ENCODE measurements at places on chromosomes 5 and 9.
A peak's percentile ranks its signal among the peaks of the same experiment; 100 is the strongest.

DNA sequence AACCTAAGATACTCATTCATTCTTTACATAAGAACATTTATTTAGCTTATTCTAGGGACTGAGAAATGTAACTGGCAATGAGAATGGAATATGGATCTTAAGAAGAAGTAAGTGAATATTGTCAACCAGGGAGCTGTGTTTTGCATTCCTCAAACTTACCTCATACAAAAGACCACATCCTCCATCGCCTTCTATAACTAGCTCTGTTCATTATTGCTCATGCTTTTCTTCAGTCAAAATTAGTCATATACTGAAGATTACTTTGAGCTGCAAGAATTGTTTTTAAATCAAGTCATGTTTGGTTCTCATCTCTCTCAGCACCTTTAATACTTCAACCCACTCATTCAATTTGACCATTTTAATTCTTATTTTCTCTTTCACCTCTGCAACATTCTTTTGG is 140.3 kb upstream of the RASA1 start:
- DNase-seq = no peak

- DNase-seq = no peak
Observed at GRCh38 chr5:98301547-98301946, 471.9 kb upstream of the RGMB start.

DNA sequence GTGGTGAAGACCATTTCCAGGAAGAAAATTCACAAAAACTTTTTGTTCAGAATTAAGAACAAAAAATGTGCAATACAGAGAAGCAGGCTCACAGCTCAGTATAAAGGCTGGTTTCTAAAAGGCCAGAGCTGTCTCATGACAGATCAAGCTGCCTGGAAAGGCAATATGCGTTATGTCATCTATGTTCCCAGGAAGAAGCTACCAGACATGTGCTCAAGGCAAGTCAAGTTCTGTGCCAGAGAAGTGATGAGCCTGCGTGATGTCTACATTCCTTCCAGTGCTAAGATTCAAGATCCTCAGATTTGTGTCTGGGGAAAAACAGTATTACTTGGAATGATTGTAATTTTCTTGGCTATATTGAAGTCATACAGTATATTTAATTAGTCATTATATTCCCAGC is 104.3 kb downstream of the PDE4D start:
- no peak for DNase-seq

DNA sequence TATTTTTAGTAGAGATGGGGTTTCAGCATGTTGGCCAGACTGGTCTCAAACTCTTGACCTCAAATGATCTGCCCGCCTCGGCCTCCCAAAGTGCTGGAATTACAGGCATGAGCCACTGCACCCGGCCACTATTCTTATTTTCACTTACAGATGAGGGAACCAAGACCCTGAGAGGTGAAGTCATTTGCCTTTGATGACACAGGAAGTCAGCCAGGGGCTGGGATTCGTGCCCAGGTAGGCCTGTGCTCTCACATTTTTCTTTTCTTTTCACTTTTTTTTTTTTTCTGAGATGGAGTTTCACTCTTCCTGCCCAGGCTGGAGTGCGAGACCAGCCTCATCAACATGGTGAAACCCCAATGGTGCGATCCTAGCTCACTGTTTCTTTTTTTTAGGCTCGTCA is 22.2 kb downstream of the ENG start:
- no peak for DNase-seq

- no peak for DNase-seq
Observed at GRCh38 chr5:171724468-171725204, 61.0 kb upstream of the SMIM23 start.

DNA sequence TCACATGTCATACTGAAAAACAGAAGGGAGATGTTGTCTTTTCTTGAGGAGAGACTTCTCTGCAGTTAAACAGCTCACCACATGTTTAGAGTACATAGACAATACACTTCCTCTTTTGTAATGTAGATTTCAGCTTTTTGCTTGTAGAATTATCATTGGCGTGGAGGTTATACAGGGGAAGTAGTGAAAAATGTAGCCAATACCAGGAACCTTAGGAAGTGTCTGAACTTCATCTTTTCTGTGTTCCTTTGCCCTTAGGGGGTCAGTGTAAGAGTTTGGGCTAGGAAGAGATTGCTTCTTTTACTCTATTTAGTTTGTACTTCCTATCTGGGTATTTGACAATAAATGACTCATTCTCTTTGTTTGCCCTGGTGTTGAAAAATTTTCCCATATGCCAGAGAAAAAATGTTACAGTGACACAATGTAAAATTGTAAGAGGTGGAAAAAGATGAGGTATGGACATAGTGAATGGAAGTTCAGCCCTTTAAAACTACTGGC is 21.0 kb upstream of the CDKN2B start:
- DNase-seq = no peak

DNA sequence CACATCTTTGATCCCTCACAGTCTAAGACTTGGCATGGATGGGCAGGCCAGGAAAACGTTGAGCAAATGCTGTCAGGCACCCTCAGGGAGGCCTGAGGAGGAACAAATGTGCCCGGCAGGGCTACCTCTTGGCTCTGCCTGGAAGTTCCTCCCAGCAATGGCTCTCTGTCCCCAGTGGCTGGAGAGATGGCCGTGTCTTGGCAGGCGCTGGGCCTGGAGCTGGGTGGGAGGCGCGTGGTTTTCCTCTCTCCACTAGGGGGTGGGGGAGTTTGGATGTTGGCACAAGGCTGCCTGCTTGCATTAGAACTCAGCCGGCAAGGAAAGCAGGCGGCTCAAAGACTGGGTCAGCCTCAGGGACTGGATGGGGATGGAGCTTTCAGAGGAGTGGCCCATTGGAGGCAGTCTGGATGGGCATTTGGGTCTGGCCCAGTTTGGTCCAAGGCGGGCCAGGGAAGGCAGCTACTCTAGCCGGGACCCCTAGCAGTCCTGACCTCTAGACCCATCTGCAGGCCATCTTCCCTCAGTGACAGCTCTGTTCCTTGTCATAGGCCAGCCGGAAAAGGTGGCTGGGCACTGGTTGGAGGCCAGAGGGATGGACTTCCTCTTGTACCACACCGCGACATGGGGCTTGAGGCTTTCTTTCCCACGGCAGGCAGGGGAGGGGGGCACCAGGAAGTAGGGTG is 68.2 kb upstream of the STC2 start:
- no peak for DNase-seq

GRCh38 chr5:106020894-106021293 is 1649.8 kb downstream of the EFNA5 start:
- DNase-seq = no peak

GRCh38 chr5:149684371-149684770 is 45.7 kb upstream of the PPARGC1B start:
- DNase-seq = no peak

GRCh38 chr9:93321220-93321610 is 130.3 kb upstream of the FAM120A start:
- no peak for DNase-seq

DNA sequence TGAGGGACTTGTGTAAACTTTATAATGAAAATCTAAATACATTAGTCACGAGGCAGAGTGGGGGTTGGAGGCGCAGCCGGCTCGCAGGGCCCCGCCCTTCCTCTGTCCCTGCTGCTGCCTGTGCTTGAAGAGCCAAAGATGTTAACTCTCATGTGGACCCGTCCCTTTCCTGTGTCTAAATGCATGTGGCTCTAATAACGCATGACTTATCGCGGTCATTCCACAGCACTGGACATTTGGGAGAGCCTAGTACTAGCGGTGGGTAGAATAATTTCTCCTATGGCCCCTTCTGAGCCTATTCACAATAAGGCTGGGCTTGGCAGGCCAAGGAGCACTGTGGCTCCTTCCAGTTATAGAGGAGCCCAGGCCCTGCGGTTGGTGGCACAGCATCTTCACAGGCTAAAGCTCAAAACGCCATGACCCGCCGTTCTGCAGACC is 82.3 kb upstream of the SIMC1 start:
- no peak for DNase-seq

GRCh38 chr5:95620870-95621838 is 1.3 kb downstream of the GPR150 start:
- DNase-seq = peak; percentile 30

- no peak for DNase-seq
Observed at GRCh38 chr5:15687401-15687800, 187.4 kb downstream of the FBXL7 start.

- no peak for DNase-seq
Observed at GRCh38 chr5:164809821-164810220, 1304.4 kb downstream of the MAT2B start.

DNA sequence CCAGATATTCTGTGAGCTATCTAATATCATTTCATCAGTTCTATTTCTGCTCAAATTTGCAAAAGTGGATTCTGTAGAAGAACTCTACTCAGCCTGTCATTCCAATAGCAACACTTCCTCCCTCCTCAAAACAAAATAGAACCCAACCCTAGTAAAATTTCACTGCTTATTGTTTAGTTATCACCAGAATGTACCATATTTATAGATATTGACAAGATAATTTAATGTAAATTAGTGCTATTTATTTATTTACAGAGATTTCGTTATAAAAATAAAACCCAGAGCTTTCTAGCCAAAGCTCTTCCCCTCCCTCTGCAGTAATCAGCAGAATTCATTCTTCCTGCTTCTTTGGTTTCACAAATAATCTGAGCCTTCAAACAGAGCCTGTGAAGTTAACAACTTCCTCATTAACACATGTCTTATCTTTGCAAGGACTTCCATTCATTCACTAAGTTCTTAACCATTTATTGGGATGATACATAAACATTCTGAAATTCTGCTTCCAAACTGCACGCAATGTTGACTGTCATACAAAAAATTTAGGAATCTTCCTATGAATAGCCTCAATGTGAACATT is 73.7 kb upstream of the PJA2 start:
- no peak for DNase-seq

GRCh38 chr5:142849466-142849865 is 79.3 kb downstream of the ARHGAP26 start:
- no peak for DNase-seq

DNA sequence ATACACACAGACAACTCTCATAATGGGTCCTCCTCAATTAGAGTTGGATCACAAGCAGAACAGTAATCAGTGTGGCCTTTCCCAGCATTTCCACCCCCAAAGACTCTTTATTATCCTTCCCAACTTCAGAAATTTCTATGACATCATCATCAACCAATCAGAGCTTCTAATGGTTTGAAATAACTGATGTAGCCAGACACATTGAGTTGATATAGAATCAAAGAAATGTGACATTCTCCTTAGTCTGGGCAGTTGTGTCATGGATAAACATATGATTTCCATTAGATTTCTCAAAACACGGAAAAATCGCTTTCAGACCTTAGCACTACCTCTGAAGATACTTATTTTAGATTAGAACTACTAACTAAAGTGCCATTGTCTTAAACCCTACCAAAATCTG is 75.7 kb upstream of the NFIB start:
- DNase-seq = no peak

GRCh38 chr9:14902561-14902960 is 7.7 kb downstream of the FREM1 start:
- no peak for DNase-seq

GRCh38 chr5:87650284-87650683 is 237.6 kb upstream of the CCNH start:
- no peak for DNase-seq

GRCh38 chr5:17326600-17327037 is 109.2 kb downstream of the BASP1 start:
- no peak for DNase-seq

DNA sequence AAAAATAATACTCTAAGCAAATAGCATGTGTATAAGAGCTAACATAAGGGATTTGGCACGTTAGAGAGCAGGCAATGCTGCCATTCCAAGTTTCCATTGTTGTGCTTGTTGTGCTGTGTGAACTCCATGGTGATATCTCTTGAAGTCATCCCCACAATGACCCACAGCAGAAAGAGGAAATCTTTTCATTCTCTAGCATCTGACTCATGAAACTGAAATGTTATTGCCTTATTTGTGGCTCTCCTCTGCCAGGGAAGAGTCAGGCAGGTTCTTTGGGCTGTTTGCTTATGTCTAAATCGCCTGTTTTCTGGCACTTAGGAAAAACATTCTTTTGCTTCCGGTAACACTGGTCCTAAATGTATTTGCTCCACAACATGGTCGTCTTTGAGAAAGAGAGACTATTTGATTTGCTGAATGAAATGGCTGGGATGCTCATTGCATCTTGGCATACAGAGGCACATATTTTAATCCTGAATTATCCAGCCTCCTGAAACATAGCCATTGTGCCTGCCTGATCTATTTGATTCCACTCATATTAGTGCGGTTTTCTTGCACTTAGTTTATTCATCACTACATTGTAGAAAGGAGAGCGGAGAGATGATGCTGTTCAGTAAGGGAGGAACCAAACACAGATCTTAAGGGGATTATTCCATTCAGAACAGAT is 188.8 kb downstream of the CSNK1G3 start:
- DNase-seq = no peak

- DNase-seq = no peak
Observed at GRCh38 chr9:127796852-127797370, 5.8 kb upstream of the FPGS start.

Data from stimulated activated CD4-positive, alpha-beta T cell treated with anti-CD3 and anti-CD28 coated beads, Interleukin-4, amount 100 ng/mL, for 4 hours (primary cell).